ENCODE measurements at places on chromosomes 1 and 21.

- no peak for DNase-seq
Measured at GRCh38 chr1:209844695-209845407, 17.1 kb downstream of the UTP25 start.

DNA sequence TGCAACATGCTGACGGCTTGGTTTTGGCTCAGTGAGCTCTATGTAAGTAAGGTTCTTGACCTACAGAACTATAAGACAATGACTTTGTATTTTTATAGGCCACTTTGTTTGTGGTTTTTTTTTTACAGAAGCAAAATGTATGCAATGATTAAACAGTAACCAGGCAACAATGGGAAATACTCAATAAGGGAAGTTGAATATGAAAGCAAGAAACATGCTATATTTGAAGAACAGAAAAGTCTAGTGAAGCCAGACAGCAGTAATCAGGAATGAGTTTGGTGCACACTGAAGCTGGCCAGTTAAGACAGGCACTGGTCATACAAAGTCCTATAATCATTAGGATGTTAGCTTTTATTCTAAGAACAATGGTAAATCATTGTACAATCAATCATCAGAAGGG is 1926.8 kb downstream of the NCAM2 start:
- DNase-seq: no peak

DNA sequence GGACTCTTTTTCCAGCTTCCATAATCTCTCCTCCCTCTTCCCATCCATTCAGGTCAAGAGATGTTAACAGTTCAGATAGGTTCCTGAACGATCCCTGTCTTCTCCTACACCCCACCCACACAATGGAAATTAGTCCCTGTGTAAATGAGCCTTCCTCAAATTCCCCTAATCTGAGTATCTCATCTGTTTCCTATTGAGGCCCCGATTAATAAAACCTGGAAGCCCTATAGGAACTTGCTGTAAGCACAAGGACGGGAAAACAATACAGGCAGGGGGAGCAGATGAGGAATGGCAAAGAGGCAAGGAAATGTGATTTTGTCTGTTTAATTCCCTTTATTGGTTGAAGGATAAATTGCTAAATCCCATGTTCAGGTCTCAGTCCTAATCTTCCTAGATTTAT is 7.1 kb upstream of the GPX7 start:
- no peak for DNase-seq

- no peak for DNase-seq
Measured at GRCh38 chr21:43599728-43600127, 59.6 kb downstream of the HSF2BP start.

DNA sequence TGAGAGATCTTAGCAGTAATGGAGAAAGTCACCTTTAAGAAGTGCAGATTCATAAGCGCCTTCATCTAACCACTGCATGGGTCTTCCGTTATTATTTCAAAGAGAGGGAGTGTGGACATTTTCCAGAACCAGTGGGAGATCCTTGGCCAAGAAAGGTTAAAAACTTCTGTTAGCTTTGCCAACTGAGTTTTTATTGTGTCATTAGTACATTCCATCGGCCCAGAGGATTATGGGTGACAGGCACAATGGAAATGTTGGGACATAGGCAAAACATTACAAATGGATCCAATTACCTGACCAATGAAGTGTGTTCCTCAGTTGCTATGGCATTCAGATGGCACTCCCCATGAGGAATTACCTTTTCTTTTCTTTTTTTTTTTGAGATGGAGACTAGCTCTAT is 115.5 kb downstream of the PPIAL4G start:
- DNase-seq: no peak

DNA sequence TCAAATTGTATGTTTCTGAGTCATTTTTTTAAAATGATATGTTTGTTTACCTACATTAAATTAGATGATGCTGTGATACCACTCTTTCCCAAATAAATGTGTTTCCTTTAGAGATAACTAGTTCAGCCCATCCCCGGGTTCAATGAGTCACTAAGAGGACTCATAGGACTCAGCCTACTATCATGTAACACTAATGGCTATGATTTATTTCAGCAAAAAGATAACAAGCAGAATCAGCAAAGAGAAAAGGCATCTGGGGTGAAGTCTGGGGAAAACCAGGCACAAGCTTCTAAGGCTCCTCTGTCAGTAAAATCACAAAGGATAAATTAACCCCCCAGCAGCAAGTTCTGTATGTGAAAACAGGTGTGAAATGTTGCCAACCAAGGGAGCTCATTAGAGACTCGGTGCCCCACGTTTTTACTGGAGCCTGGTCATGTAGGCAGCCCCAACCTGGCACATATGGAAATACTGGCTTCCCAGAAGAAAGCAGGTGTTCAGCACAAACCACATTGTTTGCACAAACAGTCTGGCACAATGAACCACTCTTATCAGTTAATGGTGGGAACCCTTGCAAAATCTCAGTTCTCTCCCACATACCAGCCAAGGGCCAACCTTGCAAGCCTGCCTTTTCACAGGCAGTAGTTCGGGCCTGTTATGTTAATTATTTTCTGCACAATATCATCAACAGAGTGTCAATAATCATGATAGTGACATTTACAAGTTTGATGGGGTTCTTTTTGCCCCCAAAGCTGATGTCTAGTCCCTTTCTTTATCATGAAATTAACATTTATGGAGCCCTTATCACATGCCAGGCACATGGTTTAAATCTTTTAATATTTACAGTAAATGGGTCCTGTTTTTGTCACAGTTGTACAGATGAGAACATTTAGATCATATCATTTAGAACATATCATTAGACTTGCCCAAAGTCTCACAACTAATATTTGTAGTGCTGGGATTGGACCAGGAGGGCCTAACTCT is 23.1 kb upstream of the CNN3 start:
- peak; percentile 57 for DNase-seq

GRCh38 chr1:16032388-16033102 is 10.7 kb downstream of the CLCNKA start:
- peak; percentile 88 for DNase-seq

DNA sequence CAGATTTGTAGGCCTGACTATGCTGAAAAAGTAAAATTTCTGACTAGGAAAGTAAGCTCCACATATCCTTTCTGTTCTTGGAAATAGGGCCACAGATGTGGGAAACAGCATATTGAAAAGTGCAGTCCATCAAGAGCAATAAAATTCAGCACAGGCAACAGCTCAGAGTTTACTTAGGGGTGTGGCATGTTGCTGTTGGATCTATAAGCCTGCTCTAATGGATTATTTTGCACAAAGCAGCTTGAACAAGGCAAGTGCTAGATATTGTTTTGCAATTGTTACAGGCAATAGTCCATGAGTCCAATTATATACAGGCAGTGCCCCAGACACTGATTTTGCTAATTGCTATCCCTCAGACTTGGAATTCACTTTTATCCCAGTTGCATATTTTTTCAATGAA is 289.8 kb upstream of the SNX7 start:
- DNase-seq: no peak

GRCh38 chr1:218473522-218473921 is 128.4 kb downstream of the TGFB2 start:
- DNase-seq: no peak

DNA sequence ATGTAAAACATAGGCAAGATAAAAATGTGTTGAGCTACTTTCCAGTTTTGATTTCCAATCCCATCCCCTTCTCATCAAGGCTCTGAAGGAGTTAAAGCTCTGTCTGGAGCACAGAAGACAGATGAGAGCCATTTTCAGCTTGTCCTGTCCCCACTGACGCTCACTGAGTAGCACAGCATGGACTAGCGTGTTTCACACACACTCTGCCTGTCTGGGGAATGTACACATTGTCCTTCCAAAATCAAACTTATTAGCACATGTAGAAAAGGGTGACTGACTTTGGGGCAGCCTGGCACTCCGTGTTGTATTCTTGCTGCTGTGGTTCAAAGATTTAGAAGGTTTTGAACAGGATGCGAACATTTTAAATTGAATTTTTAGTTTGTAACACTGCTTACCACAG is 139.2 kb downstream of the NEK7 start:
- DNase-seq: no peak

DNA sequence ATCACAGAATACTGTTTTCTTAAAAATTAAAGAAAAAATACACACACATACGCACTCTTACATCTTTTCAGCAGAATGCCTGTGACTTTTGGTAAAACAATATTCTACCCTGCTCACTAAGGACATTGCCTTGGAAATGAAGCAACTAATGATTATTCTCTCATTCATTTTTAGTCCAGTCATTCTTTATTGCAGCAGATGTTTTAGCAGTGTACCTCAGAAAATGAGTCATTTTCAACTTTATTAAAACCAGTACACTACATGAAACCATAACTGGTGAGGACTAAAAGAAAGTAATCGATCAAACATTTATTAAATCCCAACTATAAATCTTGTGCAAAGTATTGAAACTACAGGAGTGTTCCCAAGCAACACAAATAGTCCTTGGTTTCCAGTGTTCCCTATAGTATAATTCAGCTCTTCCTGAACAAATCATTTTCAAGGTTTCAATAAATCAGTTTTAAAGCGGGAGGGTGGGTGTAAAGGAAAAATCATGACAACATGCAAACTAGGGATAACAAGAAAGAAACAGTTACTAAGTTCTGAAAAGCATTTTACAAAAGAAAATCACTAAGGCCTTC is 114.2 kb downstream of the ADGRL4 start:
- DNase-seq: no peak

DNA sequence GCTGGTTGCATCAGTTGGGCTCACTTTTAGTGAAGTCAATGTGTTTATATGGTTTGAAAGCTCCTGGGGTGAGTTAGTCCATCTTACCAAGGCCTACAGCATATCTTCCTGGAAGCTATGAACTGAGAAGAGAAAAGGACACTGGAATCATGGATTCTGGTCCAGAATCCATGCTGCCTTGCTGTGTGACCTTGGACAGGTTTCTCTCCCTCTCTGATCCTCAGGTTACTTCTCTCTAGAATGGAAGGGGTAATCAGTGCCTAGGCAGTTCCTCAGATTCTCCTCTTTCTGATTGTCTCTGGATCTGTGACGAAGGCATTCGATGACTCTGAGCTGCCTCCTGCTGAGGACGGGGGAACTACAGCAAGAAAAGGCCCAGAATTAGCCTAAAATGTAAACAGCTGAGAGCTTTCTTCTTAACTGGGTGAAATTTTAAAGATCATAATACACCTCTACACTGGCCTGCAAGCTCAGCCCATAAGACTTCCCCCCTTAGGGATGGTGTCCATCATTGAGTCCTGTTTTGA is 425.0 kb upstream of the VAMP3 start:
- DNase-seq: no peak

GRCh38 chr1:209155546-209155945 is 428.0 kb upstream of the CAMK1G start:
- no peak for DNase-seq

- DNase-seq: no peak
Measured at GRCh38 chr1:178870944-178871343, at the start of gene ANGPTL1. Gene ANGPTL1 (minus strand): TSS chr1:178871077. CDS start chr1:178865776, 5,301 bp downstream.

DNA sequence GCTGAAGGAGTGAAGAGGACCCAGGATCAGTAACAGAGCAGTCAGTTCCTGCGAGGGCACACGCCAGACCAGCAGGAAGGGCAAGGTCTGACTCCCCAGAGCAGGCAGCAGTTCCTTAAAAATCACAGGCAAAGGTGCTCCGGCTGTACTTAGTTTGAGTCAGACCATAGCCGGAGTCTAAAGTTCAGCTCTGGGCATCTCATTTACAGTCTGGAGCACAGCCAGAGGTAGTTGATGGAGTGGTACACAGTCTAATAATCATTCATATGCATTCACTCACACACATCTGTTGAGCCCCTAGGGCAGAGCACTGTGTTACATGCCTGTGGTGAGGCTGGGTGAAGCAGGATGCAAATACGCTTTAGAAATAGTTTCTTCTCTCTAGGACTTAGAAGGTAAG is 7.3 kb upstream of the AMIGO1 start:
- no peak for DNase-seq

DNA sequence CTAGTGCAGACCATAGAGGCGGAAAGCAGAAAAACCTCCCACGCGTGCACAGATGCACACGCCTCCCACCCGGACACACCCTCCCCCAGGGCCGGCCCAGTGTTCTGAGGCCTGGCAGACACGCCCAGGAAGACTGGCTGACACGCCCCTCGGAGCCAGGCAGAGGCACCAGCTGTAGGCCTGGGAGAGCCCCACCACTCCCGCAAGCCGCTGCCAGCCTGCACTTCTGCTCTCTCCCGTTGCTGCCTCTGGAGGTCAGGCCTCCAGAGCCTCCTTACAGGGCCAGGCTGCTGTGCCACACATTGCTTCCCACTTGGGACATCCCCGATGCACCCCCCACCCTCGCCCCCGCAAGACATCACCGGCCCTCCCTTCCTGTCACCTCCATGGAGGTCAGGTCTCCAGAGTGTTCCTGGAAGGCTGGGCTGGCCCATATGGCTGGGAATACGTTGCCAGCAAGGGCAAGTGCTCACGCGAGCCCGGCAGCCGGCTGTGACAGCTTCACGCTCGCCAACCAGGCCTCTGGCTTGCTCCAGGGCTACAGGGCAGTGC is 40.4 kb downstream of the CASZ1 start:
- no peak for DNase-seq

GRCh38 chr21:31509194-31510017 is 150.1 kb upstream of the SOD1 start:
- no peak for DNase-seq

DNA sequence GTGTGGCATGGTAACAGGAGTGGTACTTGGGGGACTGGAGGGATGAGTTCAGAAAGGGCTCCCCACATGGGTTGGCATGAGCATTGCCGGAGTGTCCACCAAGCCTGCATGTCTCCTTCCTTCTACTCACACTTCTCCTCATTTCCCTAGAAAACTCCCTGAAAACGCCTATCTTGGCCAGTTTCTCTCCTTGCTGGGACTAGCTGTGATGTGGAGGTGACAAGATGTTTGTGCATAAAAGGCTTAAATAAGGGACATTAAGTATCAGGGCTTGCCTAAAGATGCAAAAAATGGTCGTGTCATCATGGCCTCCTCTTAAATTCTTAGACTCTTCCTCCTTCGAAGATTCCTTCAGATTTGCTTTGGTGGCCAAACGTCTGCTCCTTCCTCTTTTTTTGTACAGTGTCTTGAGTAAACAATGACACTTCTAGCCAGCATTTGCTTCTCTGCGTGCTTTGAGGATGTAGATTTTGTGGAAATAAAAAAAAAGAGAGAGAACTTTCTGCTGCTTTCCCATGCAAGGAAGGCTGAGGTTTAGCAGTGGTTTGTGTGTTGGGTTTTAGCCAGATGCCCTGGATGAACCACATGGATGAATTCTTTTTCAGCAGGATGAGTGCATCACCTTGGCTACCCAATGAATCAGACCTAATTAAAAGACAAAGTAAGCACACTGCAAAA is 239.1 kb upstream of the IRF2BP2 start:
- DNase-seq: peak; percentile 45

DNA sequence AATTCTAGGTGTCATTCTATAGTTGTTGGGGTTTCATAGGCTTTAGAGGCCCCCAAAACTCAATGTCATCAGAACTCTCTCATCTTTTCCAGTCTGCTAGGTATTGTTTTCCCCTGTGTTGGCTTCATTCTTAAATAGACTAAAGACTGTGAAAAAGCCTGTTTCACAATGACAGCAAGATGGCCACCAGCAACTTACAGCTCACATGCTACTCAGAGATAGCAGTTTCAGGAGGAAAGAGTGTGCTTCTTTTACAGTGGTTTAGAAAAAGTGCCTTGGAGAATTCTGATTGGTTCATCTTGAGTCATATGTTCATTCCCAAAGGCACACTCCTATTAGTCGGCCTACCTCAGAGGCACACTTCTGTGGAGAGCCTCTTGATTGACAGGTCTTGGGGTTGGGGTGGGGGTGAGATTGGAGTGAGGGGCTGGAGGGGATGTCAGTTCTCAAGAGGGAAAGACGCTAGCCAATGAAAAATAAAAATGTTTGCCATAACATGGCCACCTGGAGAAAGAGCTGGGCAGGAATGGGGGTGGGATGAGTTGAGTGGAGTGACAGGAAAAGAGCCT is 8.5 kb downstream of the IL23R start:
- DNase-seq: no peak

Data from body of pancreas (tissue), 4 donors.